ENCODE measurements at places on chromosomes 12 and 14.
A peak's percentile ranks its signal among the peaks of the same experiment; 100 is the strongest.

GRCh38 chr12:101372431-101372830, 35.1 kb downstream of the ARL1 start:
- DNase-seq = no peak

- no peak for DNase-seq
Measured at GRCh38 chr14:106826833-106827369, 1300.5 kb downstream of the TMEM121 start.

DNA sequence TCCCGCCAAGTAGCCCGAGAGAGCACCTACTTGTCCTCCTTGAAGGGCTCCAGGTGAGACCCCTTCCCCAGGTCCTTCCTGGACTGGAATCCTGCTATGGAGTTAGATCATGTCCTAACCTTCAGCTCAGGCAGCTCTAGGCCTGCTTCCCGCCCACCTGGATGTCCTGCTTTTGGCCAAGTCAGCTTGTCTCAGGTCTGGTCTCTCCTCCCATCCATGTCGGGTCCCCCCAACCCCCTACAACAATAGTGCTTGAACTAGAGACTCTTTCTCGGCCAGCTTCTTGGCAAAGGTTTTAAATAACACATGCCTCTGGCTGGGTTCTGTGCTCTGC, 3.6 kb downstream of the NAB2 start:
- DNase-seq = no peak

GRCh38 chr12:4817880-4818279, 91.8 kb upstream of the KCNA1 start:
- DNase-seq = no peak

GRCh38 chr12:4356041-4356327, 23.5 kb downstream of the FGF23 start:
- no peak for DNase-seq

- DNase-seq = no peak
Measured at GRCh38 chr14:69536971-69537370, 37.7 kb downstream of the CCDC177 start.

GRCh38 chr14:72844524-72844923, 49.4 kb downstream of the DPF3 start:
- DNase-seq = no peak

DNA sequence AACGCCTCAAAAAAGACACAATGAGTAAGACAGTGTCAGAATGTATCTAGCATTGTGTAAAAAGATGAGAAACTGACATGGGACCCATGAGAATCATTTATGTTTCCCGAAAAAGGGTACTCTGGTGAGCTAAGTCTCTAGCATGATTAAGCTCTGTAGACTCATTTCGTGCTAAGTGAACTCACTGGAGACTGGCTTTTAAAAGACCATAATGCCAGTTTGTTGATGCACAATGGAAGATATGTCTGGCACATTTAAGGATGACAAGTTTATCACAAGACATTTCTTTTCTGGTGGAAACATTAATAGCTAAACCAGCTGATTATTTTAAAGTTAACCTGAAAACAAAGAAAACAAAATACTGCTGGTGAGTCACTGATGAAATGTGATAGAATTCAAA, 233.5 kb downstream of the SLC2A13 start:
- no peak for DNase-seq

- peak; percentile 82 for DNase-seq
Measured at GRCh38 chr12:19248929-19249602, 119.5 kb downstream of the PLEKHA5 start.

- no peak for DNase-seq
Measured at GRCh38 chr14:93954900-93955849, 21.2 kb downstream of the ASB2 start.

DNA sequence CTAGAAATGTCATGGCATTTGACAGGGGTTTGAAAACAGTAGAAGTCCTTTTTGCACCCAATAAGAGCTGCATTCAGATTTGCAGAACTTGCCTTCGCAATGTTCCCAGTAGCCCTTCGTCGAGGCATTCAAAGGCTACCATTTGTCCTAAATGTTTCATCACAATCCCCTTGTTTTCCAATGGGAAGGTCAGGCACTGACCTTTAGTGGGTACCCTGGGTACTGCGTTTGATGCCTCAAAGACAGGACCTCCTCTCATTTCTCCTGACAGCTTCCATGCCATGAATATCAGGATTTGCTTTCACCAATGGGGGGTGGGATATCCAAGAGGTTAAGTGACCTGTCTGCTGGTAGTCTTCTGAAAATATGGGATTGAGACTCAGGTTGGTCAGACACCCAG, 1063.1 kb downstream of the BCL11B start:
- DNase-seq = no peak

DNA sequence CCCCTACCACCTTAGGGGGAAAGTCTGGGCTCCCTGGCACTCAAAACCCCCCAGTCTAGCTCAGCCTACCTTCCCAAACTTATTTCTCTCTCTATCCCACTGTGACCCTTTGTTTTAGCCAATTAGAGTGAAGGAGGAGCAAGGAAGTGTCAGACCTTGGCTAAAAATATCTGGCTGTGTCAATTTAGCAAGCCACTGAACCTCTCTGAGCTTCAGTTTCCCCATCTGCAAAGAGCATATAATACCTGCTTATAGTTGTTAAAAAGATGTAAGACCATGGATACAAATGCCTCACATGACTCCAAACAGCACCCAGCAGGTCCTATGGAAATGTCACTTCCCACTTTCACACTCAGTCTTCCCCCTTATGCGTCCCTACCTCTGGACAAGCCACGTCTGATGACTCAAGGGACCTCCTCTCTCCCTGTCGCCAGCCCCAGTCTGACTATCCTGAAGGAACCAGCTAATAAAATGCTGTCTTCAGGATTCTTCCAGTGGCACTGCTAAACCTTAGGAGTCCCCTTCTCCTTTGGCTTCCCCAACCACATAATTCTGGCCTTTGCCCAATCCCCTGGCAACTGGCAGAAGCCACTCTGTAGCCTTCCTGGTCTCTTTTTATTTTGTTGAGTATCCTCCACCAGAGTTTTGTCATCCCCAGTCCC, 19.3 kb downstream of the FOXN3 start:
- DNase-seq = no peak

DNA sequence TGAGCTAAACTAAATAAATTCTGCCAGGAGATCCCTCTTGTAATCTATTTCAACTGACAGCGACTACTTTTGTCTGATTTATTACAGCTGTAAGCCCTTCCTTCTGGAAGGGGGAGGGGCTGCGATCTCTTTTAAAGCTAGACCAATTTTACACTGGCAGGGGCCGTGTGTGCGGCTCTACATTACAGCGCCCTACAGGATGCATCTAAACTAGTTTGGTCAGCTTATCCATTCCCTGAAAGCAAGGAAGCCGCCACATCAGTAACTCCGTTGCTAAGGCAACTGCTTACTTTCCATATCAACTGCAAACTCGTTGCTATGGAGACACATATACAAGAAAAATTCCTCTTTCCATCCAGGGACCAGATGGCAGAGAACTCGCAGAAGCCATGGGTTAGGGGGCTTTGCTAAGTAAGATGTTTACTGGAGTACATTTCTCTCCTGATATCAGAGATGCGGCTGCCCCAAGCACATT, 17.4 kb downstream of the FOXN3 start:
- DNase-seq = peak; percentile 77

GRCh38 chr12:131091413-131091975, 137.8 kb downstream of the ADGRD1 start:
- DNase-seq = no peak

DNA sequence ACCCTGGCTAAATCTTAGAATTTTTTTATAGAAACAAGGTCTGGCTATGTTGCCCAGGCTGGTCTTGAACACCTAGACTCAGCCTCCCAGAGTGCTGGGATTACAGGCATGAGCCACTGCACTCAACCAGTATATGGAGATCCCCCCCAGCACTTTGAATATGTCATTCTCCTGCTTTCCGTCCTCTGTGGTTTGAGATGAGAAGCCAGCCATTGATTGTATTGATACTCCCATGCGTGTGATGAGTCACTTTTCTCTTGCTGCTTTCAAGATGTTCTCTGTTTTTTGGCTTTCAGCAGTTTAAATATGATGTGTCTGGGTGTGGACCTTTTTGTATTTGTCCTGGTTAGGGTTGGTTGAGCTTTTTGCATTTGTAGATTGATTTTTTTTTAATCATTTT, 75.2 kb upstream of the DNM1L start:
- DNase-seq = no peak

- DNase-seq = no peak
Measured at GRCh38 chr12:31897781-31898503, 61.3 kb upstream of the RESF1 start.

GRCh38 chr14:75144944-75145343, 18.1 kb upstream of the NEK9 start:
- DNase-seq = no peak

- DNase-seq = no peak
Measured at GRCh38 chr14:64777461-64777860, 73.2 kb downstream of the PLEKHG3 start.
